ENCODE measurements at places on chromosomes 2 and 18.

GRCh38 chr2:74226648-74227213 is 28.3 kb downstream of the MTHFD2 start:
- DNase-seq, result no peak

DNA sequence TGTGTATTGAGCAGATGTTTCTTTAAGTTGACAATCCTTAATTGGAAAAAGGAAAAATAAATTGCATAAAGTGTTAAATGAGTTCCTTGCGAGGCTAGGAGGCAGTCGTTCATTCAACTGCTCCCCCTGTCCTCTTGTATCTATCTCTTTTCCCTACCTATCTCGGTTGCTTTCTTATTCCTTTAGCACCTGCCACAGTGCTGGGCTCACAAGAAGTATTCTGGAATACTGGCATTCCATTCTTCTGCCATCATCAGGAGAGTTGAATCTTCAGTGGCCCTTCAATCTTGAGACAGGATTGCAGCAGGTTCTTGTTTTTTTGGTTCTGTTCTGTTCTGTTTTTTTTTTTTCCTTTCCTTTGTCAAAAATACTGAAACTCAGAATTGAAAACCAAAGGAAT is 143.1 kb upstream of the AQP4 start:
- DNase-seq, result no peak

DNA sequence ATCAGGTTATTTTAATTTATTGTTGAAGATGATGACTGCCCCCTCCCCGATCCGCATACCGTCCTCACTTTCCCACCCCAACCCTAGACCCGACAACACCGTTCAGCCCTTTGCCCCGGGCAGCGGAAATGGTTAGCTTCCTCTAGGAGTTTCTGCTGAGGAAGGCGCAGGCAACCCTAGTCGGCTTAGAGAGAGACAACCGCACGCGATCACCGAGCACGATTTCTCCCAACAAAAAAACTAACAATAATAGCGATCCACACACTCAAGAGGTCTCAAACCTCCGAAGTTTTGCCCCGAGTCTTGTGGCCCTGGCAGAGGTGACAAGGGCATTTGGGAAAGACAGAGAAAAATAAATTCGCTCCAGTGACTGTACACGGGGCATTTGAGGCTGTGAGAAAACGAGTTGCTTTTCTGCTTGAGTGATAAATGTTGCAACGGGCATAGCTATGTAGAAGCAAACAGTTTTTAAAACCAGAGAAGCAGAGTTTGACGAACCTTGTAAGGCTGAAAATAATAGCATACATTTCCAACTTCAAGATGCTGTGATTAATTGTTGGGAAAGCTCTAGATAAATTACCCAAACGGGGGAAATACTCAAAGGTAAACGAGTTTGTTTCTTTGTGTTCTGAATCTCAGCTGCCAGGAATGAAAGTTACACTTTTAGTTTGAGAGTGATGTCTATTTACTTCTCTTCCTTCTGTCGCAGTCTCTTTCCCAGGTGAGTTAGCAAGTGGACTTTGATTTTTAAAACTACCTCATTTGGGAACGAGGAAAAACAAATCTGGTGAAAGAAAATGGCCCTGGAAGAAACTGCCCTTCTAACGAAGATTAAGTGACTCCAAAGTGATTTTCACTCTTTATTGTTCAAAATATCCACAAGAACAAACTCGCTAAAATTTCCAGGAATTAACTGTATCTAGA is 11.0 kb upstream of the SIX3 start:
- DNase-seq, result no peak

- DNase-seq, result no peak
Observed at GRCh38 chr2:38315707-38316333, 61.3 kb downstream of the ATL2 start.

- no peak for DNase-seq
Observed at GRCh38 chr2:10473121-10473756, 25.1 kb upstream of the ODC1 start.

DNA sequence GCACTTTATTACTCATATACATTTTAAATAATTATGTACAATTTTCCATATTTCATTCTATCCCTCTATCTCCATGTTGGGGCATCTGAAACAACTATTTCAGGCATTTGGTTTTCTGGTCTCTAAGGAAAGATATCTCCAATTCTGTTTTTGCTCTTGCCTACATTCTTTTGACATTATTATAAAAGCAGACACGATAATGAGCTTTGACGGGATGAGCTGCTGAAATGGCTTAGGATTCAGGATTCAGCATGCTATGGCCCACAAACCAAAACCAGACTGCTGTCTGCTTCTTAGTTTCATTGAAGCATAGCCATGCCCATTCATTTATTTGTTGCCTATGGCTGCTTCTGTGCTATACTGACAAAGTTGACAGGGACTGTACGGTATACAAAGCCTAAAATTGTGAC is 42.7 kb upstream of the GLS start:
- no peak for DNase-seq

DNA sequence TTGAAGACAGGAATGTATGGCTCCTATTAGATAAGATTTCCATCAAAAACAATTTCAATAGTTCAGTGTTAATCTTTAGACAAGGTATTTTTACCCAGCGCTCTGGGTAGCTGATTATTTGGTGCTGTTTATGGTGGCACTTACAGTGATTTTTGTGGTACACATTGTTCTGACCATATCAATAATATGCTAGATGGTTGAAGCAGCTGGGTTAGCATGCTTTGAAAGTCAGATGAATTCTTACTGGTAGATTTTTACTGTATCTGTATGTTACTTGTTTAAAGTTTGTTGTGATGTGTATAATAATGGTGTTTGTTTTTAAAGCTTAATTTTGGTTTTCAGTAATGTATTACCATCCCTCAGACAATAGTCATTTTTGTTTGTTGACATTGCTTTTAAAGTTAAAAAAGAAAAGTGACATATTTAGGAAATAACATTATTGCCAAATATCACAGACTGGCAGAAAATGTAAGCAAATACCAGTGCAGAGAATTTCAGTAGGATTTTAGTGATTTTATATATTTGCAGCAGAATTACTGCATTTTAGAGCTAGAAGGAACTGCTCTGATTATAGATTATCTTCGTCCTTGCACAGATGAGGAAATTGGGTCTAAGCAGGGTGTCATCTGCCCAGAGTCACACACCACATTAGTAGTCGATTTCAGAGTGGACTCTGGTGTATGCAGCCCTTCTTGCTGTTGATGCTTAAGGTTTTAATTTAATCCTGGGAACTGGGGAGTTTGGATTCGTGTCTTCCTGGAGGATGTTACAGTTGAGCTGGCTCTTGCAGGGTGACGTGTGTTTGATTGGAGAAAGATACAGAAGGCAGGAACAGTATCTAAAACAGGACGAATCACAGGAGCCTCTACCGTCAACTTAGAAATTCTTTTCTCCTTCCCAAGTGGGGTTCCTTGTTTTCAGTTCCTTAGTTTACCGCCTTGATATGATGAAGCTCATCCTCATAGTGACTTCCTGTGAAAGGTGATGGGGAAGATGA is 6.6 kb downstream of the SOCS6 start:
- no peak for DNase-seq

DNA sequence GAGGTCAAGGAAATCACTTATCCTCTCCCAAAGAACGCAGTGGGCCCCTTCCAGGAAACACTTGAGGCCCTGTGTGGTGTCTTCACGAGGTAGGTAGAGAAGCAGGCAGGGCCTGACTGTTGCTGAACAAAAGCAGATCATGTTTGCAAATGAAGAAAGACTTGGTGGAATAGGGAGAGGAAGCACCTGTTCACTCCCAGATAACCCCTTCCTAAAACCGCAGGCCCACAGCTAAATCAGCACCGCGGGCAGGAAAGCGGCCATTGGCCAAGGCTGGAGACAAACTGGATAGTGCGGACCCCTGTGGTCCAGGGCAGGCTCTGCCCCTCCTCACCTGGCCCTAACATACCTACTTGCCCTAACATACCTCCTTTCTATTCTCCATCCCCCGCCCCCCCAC is 64.9 kb upstream of the KLHL29 start:
- no peak for DNase-seq

- peak; percentile 31 for DNase-seq
Observed at GRCh38 chr18:51153659-51154371, 43.7 kb downstream of the MEX3C start.

DNA sequence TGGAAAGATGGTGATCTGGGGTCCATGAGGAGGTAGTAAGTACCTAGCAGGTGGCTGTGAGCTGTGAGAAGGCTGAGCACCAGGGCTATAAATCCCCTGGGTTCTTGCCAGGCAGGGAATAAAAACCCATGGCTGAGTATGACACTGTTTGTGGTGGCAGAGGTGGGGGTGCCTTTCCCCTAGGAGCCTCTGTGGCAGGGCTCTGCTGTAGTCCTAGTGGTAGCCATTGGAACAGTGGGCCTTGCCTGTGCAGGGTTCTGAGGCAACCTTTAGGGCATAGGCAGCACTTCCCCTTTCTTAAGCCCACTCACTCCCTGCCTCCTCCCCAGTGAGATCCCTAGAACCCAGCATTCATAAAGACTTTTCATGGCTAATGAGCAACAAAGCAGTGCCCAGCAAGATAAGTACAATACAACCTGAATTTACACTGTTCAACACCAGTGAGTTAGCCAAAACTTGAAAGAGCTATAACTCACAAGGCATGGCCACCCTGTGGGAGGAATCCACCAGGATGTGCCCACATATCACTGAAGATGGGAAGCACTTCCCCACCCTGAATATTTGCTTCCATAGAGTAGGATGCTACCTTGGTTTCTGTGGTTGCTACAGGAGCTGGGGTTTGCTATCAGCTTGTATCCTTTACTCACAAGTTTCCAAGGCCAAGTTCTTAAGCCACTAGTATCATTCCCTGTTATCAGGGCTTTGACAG is 100.9 kb upstream of the NEUROD1 start:
- DNase-seq, result no peak

DNA sequence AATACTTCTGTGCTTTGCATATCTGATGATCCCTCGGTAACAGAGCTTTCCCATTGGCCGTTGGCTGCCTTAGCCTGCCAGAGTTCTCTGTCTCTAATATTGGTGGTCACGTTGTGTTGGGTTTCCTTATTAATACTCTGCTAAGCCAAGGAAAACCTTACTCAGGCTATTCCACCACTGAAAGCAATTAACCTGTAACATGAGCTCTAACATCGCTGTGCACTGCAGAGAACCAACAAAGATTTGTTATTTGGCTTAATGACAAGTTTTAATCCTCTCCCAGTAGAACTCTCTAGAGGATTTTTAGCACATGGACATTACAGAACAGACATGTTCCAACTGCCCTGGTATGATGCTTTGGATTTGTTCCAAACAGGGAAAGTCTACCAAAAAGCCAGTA is 825.9 kb upstream of the POU3F3 start:
- DNase-seq, result no peak

- no peak for DNase-seq
Observed at GRCh38 chr2:43642363-43642762, 5.3 kb downstream of the PLEKHH2 start.

GRCh38 chr18:61502472-61502871 is 169.2 kb downstream of the CDH20 start:
- DNase-seq, result no peak

DNA sequence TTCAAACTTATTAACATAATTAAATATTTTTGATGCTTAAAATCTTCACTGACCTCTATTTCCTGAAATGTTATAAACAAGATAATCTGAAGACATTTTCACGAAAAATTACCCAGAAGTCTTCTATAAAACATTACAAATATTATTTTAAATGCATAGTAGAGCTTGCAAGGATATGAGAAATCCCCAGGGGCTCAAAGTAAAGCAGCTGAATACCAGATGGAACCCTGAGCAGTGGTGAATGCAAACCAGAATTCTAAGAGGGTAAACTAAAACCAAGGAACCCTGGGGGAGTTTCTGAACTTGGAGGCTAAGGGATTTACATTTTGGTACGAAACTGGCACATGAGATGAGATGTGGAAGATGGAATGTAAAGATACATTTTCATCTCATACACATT is 83.6 kb downstream of the FSHR start:
- no peak for DNase-seq

GRCh38 chr2:241445426-241445825 is 63.0 kb downstream of the STK25 start:
- no peak for DNase-seq

- no peak for DNase-seq
Observed at GRCh38 chr2:228131833-228132232, 49.7 kb downstream of the SPHKAP start.

- DNase-seq, result peak; percentile 41
Observed at GRCh38 chr2:240437861-240438809, 2.7 kb downstream of the GPC1 start.

DNA sequence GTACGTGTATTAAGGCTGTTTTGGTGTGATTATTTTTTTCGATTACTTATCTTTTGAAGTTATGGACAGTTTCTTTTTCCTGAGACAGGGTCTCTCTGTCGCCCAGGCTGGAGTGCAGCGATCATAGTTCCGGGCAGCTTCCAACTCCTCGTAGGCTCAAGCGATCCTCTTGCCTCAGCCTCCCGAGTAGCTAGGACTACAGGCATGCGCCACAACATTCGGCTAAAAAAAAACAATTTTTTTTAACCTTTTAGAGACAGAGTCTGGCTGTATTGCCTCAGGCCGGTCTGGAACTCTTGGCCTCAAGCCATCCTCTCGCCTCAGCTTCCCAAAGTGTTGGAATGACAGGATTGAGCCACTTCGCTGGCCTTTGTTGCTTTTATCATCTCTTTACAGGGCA is 945 bp downstream of the HAT1 start:
- DNase-seq, result no peak

DNA sequence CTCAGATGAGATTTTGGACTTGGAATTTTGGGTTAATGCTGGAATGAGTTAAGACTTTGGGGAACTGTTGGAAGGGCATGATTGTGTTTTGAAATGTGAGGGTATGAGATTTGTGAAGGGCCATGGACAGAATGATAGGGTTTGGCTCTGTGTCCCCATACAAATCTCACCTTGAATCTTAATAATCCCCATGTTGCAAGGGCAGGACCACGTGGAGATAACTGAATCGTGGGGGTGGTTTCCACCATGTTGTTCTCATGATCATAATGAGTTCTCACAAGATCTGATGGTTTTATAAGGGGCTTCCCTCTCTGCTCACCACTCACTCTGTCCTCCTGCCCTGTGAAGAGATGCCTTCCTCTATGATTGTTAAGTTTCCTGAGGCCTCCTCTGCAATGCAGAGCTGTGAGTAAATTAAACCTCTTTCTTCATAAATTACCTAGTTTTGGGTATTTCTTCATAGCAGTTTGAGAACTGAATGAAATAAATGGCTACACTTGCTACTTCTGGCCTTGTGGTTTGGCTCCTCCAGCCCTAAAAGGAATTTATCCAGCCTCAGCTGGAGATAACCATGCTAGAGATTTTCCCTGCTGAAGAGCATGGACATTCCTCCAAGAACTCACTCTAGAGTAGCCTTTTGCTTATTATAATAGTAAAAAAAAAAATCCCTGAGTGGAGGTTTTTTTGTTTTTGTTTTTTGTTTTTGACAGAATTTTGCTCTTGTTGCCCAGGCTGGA is 144.3 kb upstream of the TFPI start:
- DNase-seq, result no peak

GRCh38 chr2:235611349-235611748 is 117.5 kb downstream of the AGAP1 start:
- DNase-seq, result no peak

GRCh38 chr2:120767486-120768005 is 31.9 kb downstream of the GLI2 start:
- no peak for DNase-seq

- DNase-seq, result no peak
Observed at GRCh38 chr18:23593720-23594119, 7.4 kb upstream of the NPC1 start.

GRCh38 chr18:52750995-52751394 is 411.0 kb downstream of the DCC start:
- no peak for DNase-seq

Measured in activated naive CD4-positive, alpha-beta T cell (primary cell).